ENCODE measurements at places on chromosomes 12 and 14. TPM values are rescaled to one million over a fixed set of nuclear protein-coding genes. Genes with fewer than 3 reads are reported as not detected.

DNA sequence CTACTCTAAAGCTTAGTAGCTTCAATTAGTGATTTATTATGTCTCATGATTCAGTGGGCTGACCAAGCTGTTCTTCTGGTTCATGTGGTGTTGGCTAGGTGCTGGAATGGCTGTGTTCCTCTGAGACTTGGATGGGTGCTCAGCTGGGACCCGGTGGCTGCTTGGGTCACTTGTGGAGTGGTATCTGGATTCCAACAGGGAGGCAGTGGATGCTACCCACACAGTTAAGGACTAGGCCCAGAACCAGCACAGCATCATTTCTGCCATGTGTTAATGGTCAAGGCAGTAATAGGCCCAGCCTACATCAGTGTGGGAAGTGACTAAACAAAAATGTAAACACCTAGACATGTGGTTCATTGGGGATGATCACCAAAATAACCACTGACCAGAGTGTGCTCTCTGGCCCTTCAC lies 72.2 kb downstream of the FGD4 start:
- no peaks in the 10 kb centered on the region for H3K4me1 ChIP-seq
- DNase-seq, result no peak
- no peaks in the 10 kb centered on the region for H3K27me3 ChIP-seq
- H3K36me3 ChIP-seq, result no peaks in the 10 kb centered on the region

- no peak overlapping the region for H3K27ac ChIP-seq
- DNase-seq, result no peak
- no peaks in the 10 kb centered on the region for H3K36me3 ChIP-seq
- no peaks in the 10 kb centered on the region for H3K27me3 ChIP-seq
- H3K4me3 ChIP-seq, result no peak overlapping the region
Measured at GRCh38 chr12:42504049-42504448, 85.5 kb downstream of the PRICKLE1 start.

EPYC gene
- not detected for total RNA-seq

DNA sequence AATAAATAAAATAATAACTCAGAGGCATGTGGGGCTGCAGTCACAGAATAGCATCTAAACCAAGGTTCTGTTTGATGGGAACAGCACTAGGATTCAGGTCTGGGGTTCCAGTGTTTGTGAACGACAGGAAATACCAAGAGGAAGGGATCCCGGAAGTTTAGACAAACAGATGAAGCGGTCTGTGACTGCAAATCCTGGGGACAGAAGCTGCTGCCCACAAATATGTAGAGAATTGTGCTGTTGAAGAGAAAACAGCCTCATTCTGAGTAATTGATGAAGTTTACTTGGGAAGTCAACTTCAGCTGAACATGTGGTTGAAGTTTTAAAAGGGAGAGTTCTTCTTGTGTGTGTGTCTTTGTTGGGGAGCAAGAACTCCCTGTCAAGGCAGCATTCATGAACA lies 98.4 kb upstream of the TBX5 start:
- H3K4me1 ChIP-seq, result no peaks in the 10 kb centered on the region
- no peak overlapping the region for H3K27ac ChIP-seq
- H3K36me3 ChIP-seq, result no peaks in the 10 kb centered on the region
- H3K27me3 ChIP-seq, result peaks cover 2% of the 10 kb centered on the region

EGLN3 gene
- 3.8 TPM for total RNA-seq

DNA sequence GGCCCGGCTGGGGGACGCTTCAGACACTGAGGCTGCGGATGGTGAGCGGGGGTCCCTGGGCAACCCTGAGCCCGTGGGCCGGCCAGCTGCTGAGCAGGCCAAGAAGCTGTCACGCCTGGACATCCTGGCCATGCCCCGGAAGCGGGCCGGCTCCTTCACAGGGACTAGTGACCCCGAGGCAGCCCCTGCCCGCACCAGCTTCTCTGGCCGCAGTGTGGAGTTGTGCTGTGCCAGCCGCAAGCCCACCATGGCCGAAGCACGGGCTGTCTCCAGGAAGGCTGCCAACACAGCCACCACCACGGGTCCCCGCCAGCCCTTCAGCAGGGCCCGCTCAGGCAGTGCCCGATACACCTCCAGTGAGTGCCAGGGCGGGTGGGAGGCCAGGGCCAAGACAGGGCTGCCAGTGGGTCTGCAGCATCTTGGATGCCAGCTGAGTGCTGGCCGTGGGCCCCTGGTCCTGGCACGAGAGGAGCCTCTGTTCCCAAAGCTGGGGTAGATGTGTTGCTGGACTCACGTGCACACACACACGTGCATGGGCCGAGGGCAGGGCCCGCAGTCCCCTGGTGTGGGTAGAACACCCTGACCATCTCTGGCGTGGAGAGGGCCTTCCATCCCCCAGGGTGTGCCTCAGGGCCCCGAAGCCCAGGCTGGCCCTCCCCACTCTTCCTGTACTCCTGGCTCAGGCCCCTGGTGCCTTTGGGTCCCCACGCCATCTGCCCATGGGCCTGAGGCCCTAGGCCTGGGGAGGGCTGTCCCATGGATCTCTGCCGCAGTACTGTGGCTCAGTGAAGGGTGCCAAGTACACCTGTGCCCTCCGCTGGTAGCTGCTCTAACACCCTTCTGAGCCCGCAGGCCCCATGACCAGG lies 22.8 kb downstream of the CEP170B start:
- H3K27me3 ChIP-seq, result no peaks in the 10 kb centered on the region
- H3K4me3 ChIP-seq, result no peak overlapping the region
- no peaks in the 10 kb centered on the region for H3K36me3 ChIP-seq
- no peaks in the 10 kb centered on the region for H3K4me1 ChIP-seq

PFKM gene
- total RNA-seq, result 15.2 TPM

GRCh38 chr12:108530161-108530560 lies 15.1 kb downstream of the FICD start:
- H3K4me1 ChIP-seq, result no peaks in the 10 kb centered on the region
- no peak overlapping the region for H3K27ac ChIP-seq
- H3K4me3 ChIP-seq, result no peak overlapping the region
- H3K36me3 ChIP-seq, result peaks cover 90% of the 10 kb centered on the region
- H3K27me3 ChIP-seq, result no peaks in the 10 kb centered on the region
